ENCODE measurements at places on chromosomes 16 and 17.

DNA sequence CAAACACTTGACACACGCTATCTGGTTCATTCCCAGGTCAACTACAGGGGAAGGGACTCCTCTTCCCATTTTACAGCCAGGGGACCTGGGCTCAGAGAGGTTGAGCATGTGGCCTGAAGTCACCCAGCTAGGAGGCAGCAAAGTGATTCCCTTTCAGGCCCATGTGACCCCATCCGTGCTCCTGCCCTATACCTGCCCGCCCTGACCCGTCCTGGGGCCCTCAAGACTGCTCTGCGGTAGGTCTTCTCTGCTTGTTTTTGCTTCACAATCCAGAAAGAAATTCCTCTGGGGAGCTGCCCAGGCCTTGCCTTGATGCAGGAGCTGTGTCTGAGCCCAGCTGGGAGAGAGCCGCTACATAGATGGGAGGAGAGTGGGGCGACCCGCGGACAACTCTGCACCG, 161.4 kb downstream of the SDK2 start:
- DNase-seq = no peak

GRCh38 chr17:81039096-81039495, 4.1 kb downstream of the BAIAP2 start:
- no peak for DNase-seq

- DNase-seq = no peak
These were observed 62.2 kb downstream of the IQCK start for GRCh38 chr16:19780321-19780720.

- DNase-seq = no peak
These were observed 46.7 kb downstream of the MGAT5B start for GRCh38 chr17:76914937-76915336.

DNA sequence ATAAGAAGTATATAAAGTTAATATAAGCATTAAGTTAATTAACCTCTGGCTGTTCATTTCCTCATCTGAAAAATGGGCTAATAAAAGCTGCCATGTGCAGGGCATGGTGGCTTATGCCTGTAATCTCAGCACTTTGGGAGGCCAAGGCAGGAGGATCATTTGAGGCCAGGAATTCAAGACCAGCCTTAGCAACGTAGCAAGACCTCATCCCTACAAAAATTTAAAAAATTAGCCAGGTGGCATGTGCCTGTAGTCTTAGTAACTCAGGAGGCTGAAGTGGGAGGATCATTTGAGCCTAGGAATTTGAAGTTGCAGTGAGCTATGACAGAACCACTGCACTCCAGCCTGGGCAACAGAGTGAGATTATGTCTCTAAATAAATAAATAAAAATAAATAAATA, 40.6 kb upstream of the MMD start:
- DNase-seq = no peak

DNA sequence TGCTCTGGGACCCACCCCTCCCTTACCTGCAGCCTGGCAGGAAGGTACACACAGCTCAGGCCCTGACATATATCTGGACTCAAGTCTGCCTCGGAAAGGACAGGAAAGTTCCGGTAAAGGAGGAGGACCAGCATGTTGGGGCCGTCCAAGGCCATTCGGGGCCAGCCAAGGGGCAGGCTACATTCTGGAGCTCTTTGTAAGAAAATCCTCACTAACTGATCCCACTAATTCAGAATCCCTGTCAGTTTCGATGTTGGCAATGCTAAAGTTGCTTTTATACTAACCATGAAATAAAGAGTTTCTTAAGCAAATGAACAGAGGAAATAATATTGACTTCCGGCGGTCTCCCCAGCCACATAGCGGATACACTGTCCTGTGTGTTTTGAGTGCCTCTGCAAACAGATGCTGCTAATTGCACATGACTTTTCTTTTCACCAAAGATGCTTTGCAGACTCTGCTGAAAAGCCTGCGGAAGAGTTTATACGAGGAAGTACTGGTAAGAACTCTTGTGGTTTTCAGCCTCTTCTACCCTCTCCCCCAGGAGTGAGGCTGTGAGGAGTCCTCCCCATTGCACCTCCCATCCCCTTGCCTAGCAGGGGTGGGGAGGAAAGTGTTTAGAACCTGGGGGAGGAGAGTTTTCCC, 54.8 kb downstream of the PLXDC1 start:
- no peak for DNase-seq

DNA sequence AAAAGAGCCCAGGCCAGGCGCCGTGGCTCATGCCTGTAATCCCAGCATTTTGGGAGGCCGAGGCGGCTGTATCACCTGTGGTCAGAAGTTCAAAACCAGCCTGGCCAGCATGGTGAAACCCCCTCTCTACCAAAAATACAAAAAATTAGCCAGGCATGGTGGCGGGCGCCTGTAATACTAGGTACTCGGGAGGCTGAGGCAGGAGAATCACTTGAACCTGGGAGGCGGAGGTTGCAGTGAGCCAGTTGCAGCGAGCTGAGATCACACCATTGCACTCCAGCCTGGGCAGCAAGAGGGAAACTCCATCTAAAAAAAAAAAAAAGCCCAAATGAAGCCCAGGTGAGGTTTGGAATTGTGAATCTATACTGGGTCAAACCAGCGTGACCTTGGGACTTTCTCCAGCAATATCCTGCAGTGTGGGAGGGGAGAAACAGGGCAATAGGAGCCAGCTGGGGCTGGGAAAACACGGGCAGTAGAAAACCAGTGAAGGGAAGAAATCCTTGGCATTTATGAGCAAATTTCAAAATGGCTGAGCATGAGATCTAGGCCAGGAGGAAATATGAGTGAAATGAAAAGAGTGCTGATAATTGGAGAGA, 8.2 kb upstream of the DHX8 start:
- DNase-seq = no peak

DNA sequence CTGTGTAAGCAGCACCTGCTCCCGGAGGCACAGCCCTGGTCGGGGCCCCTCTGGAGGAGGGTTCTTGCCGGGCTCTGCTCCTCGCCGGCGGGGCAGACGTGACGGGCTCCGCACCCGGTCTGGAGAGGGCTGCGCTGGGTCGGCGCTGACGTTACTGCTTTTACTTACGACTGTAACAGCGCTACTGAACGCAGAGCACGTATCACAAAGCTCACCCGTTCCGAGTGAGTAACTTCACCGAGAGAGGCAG, 1.3 kb upstream of the RAB40C start:
- DNase-seq = no peak

GRCh38 chr17:57412520-57413096, 156.3 kb downstream of the MSI2 start:
- DNase-seq = no peak

GRCh38 chr17:45235416-45236281, 14.0 kb downstream of the FMNL1 start:
- no peak for DNase-seq

- no peak for DNase-seq
These were observed 76.4 kb downstream of the MRC2 start for GRCh38 chr17:62703776-62704380.

- peak; percentile 29 for DNase-seq
These were observed 69.3 kb downstream of the FTO start for GRCh38 chr16:53773150-53773846.

DNA sequence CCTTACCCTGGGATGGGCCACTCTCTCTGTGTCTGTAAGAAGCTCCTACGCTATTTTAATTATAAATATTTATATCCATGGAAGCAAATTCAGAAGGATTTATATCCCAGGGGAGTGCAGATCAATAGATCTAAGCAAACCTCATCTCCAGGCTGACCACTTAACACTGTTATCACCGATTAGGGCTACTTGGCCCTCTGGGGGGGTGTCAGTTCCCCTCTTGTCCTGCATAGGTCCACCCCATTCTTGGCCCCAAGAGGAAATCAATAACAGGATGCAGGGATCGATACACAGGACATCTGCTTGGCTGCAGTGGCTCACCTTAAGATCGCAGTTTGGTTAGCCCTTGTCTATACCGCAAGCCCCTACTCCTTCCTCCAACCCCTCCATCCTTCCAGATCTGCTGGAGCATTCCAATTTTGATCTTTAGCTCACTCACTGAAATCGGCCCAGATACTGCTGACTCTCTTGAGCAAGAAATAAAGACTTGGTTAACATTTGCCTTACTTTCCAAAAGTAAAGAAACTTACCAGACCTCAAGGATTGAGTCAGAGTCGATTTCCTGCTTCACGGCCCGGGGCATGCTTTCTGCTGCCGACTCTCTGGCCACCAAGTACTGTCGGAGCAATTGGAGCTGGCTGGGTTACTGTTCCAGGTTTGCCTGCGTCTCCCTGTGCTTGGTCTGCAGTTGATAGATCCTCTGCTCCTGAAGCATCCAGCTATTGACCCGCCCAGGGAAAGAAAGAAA, 112.3 kb upstream of the PMFBP1 start:
- DNase-seq = no peak

- no peak for DNase-seq
These were observed 9.2 kb upstream of the TVP23A start for GRCh38 chr16:10827691-10828341.

DNA sequence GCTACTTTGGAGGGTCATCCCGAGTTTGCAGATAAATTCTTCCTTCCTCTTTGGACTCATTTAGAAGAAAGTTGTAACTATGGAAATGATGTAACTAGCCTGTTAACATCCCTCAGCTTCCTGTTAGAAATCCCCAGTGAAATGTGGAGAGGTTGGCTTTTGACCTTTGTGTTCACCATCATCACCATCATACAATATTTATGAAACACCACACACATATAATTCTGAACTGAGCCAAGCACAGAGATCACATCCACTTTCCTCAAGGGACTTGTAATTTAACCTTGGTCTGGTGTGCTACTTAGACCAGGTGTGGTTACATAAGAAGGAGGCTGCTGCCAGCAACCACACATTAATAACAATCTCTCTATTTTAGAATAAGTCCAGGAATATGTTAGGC, 2.5 kb downstream of the CAPNS2 start:
- DNase-seq = no peak

GRCh38 chr17:55410722-55411462, 10.7 kb downstream of the MMD start:
- no peak for DNase-seq

- DNase-seq = no peak
These were observed 33.5 kb downstream of the PPM1E start for GRCh38 chr17:58789160-58789559.

DNA sequence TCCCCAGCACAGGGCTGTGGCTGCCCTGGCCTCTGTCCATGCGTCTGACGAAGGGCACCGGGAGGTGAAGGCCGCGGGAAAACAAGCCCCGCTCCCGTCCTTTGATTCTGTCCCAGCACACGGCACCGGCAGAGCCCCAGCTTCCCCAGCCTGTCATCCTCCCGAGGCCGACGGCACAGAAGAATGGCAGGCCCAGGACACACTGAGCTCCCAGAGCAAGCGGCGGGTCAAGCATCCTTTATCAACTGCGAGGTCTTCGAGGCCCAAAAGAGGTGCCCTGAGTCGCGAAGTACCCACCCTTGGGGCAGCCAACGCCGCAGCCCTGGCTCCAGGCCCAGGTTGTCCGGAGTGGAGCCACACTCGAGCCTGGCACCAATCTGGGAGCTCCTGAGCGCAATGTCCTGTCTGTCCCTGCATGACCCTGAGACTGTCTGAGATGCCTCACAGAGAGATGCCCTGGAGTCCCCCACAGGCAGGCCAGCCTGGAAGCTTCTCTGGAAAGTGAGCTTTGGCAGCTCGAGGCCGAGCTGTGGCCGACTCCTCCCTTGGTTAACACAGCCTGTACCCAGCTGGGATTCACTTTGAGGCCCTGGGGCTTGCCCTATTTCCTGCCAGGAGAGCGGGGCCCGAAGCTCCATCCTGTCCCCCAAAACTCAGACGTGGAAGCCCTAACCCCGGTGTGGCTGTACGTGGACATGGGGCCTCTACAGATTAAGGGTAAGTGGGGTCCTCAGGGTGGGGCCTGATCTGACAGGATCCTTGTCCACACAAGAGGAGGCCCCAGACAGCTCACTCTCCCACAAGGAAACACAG, 23.3 kb downstream of the SLC7A5 start:
- DNase-seq = no peak

- no peak for DNase-seq
These were observed 17.0 kb upstream of the NAGS start for GRCh38 chr17:43987131-43988021.

DNA sequence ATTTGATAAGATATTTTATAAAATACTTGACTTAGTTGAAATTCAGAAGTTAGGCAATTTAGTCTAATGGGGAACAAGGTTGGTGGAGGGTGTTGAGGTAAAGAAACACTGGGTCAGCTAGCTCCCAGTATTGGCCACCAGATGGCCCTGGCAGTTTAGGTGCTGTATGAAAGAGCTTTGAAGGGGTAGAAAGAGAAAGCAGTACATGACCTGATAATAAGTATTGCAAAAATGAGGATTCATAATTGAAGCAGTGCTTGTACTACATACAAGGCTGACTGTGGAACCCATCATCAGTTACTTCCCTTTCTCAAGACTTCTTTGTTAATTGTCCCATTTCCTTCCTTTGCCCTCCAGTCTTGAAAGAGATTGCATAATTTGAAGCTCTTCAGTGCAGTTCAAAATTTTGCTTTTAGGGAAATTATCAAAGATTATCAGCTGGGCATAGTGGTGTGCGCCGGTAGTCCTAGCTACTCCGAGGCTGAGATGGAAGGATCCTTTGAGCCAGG, 29.4 kb downstream of the TANC2 start:
- no peak for DNase-seq

GRCh38 chr16:12553191-12553590, 250.5 kb downstream of the CPPED1 start:
- DNase-seq = no peak

GRCh38 chr16:3876160-3876559, 4.4 kb downstream of the CREBBP start:
- DNase-seq = no peak

DNA sequence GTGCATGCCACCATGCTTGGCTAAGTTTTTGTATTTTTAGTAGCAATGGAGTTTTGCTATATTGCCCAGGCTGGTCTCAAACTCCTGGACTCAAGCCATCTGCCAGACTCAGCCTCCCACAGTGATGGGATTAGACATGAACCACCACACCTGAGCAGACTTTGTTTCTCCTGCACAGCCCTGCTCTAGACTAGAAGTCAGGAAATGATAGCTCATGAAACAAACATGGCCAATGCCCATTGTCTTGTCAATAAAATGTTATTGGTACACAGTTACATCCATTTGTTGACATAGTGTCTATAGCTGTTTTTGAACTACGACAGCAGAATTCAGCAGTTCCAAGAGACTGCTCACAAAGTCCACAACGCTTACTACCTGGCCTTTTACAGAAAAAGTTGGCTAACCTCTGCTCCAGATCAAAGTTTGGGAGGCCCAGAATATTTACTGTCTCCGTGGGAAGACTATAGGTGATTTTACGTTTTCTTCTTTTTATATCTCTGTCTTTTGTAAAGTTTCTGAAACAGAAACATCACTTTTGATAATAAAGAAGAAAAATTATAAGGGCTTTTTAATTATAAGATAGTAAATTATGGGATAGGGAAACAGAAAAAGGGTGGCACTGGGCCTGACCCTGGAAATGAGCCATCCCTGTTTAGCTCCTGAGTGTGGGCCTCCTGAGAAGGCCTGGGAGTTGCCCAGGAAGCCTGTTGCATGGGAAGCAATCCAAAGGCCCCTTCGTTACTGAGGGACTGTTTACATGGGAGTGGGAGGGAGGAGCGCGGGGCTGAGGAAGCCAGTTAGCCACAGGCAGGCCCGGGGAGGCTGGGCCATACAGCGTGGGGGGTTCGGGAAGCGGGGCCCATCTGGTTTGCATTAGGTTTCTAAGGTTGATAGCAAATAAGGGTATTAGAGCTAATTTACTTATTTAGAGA, 201.5 kb downstream of the IRF8 start:
- DNase-seq = no peak

Data from DMS 273 treated with DMSO at 0.1 percent for 48 hours (cell line).